ENCODE measurements at places on chromosomes 6 and 20.
A peak's percentile ranks its signal among the peaks of the same experiment; 100 is the strongest.

- DNase-seq: no peak
Measured at GRCh38 chr6:156808287-156808686, 31.1 kb downstream of the ARID1B start.

GRCh38 chr6:157092736-157093135 is 230.6 kb downstream of the TMEM242 start:
- DNase-seq: peak; percentile 28

DNA sequence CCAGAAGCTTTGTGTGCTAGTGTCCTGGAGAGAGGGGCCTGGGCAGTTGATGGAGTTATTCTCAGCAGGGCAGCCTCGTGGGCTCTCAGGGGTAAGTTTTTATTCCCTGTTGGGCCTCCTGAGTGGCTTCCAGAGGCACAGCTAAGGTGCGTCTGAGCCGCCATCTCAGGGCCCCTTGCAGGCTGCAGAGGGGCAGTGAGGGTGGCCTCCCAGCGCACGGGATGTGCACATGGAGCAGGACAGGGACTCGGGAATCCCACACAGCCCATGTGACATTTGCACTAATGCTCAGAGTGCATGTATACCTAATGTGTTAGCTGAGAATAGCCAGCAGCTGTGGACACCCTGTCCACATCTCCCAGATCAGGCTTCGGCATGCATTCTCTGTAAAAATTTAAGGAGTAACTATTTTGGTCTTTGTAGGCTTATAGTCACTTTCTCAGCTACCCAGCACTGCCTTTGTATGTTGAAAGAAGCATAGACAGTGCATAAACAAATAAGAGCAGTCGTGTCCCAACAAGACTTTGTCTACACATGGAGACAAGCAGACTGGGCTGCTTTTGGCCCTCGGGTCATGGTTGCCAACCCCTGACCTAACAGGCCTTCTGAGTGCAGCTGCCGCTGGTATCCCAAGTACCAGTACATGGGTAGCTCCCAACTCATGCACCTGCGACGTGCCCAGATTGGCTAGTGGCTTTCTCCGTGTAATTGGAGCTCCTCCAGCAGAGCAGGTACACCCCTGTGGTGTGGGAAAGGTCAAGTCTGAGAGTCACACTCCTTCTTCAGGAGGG is 18.6 kb upstream of the CST9L start:
- no peak for DNase-seq

GRCh38 chr20:50281831-50282591 is 91.4 kb downstream of the CEBPB start:
- no peak for DNase-seq

- no peak for DNase-seq
Measured at GRCh38 chr20:11352041-11352440, 565.7 kb upstream of the BTBD3 start.

DNA sequence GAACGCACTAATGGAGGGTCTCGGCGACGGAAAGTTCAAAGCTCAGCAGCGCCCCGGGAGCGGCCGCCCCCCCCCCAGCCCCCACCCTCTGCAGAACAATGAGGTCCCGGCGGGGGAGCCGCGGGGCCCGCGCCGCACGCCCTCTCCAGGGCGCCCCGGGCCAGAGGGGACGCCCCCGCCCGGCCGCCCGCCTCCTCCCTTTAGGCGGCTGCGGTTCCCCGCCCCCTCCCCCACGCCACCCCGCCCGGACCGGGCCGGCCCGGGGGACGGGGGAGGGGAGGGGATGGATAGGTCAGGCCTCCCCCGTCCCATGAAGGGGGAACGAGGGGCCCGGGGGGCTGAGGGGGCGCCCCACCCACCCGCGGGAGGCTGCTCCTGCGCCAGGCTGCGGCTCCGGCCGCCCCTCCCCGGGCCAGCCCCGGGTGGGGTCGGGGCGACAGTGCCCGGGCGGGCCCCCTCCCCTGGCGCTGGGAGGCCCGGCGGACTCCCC is 1.5 kb downstream of the NOL4L start:
- no peak for DNase-seq

GRCh38 chr6:143570147-143570853 is 58.8 kb upstream of the FUCA2 start:
- DNase-seq: no peak

DNA sequence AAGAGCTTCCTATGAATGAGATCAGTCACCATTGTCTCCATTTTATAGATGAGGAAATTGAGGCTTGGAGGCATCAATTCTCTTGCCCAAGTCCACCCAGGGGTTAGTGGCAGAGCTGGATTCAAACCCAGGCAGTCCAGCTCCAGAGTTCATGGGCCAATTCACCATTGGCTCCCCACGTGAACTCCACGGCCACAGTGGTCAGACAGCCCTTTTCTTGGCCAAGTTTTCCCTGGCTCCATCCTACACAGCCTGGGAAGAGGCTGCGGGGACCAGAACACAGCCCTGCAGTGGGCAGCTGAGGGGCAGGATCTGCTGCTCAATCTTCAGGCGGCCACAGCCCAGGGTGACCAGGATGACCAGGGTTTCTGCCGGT is 20.5 kb downstream of the TGM2 start:
- DNase-seq: no peak

- peak; percentile 33 for DNase-seq
Measured at GRCh38 chr6:129936329-129937165, 75.4 kb upstream of the TMEM244 start.

GRCh38 chr20:63934271-63935068 is 21.7 kb downstream of the UCKL1 start:
- DNase-seq: no peak

DNA sequence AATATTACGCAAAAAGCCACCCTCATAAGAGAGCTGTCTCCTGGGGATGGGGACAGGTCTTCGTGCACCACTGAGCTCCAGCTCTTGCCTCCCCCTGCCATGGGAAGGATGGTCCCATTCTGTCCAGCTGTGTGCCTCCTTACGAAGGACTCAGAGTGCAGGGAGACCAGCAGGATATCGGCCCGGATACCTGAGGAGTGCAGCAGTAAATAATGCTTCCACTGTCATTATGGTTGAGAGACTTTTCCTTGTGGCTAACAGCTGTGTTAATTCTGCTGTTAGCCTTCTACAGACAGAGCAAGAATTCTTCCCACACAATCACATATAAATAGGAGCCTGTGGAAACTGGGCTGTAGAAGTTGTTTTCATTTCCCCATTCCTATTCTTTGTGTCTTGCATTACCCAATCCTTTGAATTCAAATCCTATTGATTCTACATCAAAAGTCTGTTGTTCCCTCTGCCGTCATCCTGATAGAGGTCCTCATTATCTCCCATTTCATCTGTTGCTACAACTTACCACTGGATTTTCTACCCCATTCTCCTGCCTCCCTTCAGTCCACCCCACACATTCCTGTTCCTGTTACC is 364.6 kb upstream of the SOX4 start:
- DNase-seq: no peak

DNA sequence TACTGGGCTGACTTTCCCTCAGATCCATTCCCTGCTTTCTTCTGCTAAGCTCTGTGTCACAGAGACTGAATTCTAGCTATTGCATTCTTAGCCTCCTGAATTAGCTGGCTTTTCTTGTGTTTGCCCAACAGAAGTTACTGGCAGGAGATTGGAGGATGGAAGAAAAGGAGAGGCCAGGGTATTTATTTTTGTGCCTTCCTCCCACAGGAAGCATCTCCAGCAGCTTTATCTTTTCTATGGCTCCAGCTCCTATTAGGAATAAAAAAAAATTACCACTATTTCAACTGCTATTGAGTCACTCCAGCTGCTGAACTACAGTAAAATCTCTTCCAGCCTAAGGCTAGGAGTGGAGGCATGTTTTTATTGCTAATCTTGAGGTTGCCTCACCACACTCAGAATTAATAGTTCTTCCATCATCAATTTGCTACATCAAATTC is 492.4 kb downstream of the RFPL4B start:
- DNase-seq: no peak

DNA sequence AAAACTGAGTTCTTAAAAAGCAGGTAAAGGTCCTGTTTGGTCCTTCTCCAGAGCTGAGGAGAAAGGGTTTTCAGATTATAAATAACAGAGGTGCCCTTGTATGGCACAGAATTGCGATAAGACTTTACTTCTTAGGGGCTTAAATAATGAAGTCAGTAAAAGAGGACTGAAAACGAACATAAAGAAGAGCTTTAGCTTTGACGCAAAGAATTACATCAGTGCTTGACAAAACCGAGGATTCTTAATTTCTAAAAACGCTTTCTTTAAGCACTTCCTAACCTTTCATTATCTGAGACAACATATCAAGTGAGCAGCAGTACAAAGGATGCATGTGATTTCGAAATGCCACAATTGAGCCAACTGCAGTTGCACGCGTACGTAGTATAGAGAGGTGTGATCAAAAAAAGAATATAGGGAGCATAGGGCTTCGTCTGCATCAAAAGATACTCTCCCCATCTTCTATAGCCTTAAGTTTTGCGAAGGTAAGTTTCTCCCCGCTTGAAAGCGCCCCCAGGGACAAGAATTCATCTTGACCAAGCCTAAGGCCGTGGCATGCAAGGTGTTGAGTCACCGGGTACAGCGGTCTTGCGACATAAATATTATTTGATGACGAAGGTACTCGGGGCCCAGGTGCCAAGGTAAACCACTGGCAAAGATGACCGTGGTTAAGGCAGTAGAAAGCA is 778 bp upstream of the LOC128125822 start:
- DNase-seq: no peak

DNA sequence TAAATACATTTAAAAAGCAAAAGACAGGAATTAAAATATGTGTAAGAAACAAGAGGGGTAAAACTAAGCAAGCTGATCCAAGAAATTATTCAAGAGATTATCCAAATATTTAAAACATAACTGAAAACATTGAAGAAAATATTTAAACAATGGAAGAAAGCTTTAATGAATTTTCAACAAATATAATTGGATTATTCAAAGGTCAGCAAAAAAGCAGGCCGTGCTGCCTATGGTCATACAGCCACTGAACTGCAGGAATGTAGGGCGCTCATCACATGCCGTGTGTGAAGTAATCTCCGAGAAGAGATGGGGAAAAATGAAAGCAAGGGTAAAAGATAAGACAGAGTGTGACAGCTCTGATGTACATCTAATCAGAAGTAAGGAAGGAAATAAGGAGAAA is 1195.4 kb upstream of the EYS start:
- DNase-seq: no peak

DNA sequence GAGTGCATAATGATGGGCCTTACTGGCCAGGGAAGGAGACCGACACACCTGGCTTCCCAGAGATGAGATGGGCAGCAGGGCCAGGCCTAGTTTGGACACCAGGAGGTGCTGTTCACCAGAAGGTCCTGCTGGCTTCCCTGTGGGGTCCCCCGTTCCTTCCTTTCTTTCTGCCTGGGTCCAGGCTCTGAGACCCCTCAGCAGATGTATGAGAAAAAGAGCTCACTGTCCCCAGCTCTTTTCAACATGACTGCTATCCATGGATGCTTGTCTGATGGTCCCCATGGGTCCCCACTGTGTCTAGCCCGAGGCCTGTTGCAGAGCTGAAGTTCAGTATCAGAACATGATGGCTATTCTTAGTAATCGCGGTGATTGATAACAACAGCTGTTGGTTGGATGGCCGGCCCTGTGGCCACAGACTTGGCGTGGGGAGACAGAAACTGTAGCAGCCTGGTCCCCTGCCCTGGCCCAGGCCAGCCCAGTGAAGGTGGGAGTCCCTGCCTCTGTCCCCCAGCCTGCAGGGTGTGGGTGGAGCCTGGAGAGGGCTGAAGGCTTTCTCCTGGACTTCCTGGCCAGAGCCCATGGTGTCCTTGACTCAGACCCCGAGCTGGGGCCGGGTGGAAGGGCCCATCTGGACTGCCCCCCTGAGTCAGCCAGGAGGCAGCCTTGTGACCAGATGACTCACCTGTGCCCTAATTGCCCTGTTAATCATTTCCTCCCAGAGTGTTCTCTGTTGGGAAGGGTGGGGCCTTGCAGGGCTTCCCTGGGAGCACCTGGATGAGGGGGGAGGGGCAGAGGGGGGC is 9.9 kb upstream of the BAK1 start:
- peak; percentile 26 for DNase-seq

DNA sequence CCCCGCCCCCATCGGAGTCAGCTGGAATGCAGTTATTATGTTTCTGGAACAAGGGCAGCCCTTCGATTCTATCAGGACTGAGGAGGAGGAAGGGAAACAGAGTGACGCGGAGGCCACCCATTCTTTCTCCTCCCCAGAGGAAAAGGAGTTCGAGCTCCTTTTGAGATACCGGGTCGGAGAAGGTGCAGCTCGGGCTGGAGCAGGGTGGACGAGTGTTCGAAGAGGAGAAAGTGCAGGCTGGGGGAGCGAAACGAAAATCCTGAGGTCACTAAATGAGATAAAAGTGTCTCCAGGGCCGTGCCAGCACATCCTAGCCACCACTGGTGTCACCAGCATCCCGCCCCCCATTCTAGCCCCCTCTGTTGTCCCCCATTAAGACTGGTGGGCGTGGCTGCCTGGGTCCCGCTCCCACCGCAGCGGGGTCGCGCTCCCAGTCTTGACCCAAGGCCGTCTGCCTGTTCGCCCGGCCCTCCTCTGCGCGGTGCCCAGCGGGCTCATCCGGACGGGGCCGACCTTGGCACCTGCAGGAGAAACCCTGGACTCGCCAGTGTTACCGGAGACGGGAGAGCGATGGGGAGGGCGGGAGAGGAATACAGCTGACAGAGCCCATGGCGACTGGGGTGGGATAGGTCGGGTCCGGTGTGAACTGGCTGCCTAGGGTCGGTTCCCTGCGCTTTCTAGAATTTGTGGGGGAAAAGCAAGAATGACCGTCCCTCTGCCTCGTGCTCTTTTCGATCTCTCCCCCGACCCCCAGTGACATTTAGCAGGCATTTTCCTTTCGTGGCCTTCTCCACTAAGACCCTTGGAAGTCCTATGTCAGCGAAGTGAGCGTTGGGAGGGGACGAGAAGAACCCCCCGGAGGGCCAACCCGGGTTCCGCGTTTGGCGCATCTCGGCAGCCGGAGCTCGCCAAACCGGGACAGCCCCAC is 16.2 kb downstream of the FOXA2 start:
- DNase-seq: peak; percentile 36

DNA sequence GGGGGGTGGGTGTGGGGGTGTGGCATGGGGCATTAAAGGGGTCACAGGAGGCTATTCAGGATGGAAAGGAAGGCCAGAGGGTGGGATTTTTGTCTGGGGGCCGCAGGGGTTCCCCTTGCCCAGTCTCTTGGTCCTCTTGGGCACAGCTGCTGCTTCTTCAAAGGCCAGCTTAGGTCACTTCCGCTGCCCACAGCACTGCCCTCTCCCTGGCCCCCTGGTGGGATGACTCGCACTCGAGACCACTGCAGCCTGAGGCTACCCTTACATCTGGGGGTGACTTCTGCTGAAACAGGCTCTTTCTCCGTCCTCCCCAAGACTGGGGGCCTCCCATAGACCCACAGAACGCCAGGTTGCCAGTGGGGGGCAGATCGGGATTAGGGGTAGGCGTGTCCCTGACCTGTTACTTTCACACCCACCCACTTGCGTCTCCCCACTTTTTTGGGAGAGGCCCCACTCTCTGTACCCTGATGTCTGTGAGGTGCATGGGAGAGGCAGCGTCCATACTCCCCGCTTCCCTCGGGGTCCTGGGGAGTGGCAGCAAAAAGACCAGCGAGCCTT is 1.3 kb downstream of the LKAAEAR1 start:
- DNase-seq: no peak

GRCh38 chr20:19975436-19975799 is 41.7 kb upstream of the NAA20 start:
- no peak for DNase-seq

- no peak for DNase-seq
Measured at GRCh38 chr20:17636523-17637412, 45.3 kb downstream of the RRBP1 start.

Measured in COR-L47 (cell line).